ENCODE measurements at places on chromosomes 5 and 9.

GRCh38 chr9:7500521-7500920, 299.1 kb downstream of the DMAC1 start:
- DNase-seq, result no peak

- DNase-seq, result no peak
These were observed 9.3 kb downstream of the TOR1A start for GRCh38 chr9:129814432-129815223.

DNA sequence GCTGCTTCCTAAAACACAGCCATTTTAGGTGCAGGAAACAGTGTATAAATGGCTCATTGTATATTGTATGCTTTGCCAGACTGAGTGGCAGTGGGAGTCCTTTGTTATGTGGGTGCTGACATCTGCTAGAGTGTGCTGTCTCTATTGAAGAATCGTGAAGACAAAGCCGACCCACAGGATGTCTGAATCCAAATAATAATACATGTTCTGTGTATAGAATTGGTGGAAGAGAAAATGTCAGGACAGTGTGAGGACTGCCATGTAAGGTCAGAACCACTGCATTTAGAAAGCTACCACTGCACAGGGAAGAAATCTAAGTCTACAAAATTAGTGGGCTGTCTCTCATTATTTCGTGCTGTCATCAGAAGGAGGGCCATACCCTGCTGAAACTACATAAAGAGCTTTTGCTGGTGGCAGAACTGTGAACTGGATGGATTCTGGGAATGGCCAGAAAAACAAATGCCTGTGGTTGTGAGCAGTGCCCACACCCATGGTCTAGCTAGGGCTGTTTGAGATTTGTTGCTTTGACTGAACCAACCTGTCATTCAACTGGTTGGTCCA, 2.5 kb downstream of the IL7R start:
- no peak for DNase-seq

- no peak for DNase-seq
These were observed 160.7 kb upstream of the MEF2C start for GRCh38 chr5:89043676-89044075.

- DNase-seq, result no peak
These were observed 446.2 kb downstream of the HTR1A start for GRCh38 chr5:63516006-63516405.

DNA sequence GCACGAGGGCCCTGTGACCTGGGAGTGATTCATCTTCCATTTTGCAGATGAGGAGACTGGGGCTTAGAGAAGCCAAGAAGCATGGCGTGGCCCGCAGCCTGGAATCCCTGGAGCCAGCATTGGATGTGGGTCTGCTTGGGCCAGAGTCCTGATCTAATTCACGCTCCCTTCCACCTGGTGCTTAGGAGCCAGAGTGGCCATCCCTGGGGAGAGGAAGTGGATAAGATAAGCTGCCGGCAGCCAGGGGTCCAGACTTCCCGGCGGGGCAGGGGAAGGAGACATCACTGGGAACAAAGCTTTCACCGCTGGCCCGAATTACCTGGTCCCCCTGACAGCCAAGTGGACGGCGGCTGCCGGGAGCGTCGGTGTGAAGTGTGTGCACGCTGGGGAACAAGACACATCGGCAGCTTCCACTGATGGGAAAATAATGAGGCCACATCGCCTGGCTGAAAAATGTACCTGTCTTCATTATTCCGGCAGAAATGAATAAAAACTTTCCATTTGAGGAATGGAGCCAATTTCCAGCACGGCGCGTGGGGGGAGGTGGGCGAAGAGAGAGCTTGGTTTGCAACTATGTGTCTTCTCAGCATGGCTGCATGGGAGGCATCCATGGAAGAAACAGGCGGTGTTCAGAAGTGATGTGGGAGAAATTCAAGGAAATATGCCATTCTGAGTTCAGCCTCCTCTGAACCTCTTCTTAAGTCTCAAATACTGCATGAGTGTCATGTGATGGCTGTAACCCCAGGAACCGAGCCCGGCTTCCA, 78.5 kb downstream of the OLFM1 start:
- DNase-seq, result no peak

DNA sequence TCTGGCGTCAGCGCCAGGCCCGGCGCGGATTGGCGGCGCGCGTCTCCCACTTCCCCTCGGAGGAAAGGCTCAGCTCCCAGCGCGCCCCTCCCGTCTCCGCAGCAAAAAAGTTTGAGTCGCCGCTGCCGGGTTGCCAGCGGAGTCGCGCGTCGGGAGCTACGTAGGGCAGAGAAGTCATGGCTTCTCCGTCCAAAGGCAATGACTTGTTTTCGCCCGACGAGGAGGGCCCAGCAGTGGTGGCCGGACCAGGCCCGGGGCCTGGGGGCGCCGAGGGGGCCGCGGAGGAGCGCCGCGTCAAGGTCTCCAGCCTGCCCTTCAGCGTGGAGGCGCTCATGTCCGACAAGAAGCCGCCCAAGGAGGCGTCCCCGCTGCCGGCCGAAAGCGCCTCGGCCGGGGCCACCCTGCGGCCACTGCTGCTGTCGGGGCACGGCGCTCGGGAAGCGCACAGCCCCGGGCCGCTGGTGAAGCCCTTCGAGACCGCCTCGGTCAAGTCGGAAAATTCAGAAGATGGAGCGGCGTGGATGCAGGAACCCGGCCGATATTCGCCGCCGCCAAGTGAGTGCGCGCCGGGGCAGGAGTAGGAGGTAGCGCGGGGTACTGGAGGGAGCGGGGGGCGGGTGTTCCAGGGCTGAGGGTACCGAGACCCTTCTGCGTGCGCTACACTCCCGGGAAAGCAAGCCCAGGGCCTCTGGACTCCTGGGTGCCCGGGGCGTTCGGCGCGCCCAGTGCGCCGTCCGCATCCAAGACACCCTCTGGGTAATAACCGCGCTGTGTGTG, at the start of gene MSX2:
TSS of gene MSX2 (plus strand) at position 99 of the 777 bp plus-strand sequence. CDS start at position 177, 78 bp downstream.
- DNase-seq, result peak; percentile 88

DNA sequence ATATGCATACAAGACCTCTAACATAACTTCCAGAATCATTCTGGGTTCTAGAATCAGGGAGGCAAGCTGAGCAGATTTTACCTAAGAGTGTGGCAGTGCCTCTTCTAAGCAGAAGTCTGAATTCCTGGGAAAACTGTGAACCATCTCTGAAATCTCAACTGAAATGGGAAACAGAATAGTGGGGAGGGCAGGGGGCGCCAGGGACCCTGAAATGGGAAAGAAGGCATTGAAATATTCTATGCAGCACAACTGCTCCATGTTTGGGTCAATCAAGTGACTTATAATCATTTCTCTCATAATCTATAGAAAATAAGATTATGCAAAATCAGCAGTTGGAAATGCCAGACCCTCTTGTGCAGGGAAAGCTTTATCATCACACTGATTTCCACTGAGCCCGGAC, 156.1 kb downstream of the EBF1 start:
- DNase-seq, result no peak

- DNase-seq, result peak; percentile 93
These were observed at the start of gene GHR for GRCh38 chr5:42423285-42424165. Gene GHR, plus strand, starts transcription at chr5:42423439. Its CDS starts 142,436 bp downstream, at chr5:42565875.

DNA sequence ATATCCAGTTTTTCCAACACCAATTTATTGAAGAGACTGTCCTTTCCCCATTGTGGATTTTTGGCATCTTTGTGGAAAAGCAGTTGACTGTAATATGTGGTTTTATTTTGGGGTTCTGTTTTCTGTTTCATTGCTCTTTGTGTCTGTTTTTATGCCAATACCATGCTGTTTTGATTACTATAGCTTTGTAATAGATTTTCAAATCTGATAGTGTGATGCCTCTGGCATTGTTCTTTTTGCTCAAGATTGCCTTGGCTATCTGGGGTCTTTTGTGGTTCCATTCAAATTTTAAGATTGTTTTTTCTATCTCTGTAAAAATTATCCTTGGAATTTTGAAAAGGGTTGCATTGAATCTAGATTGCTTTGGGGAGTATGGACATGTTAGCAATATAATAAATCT, 99.5 kb downstream of the NDUFAF2 start:
- no peak for DNase-seq
